Left cardiac atrium (tissue), 4 donors: ENCODE measurements at places on chromosomes 3 and 15. TPM values are rescaled to one million over a fixed set of nuclear protein-coding genes. Genes with fewer than 3 reads are reported as not detected.

GRCh38 chr3:52820736-52821135 lies 9.7 kb downstream of the ITIH4 start:
- DNase-seq, result no peak

Gene PLOD2
- total RNA-seq, result 39.0 TPM

DNA sequence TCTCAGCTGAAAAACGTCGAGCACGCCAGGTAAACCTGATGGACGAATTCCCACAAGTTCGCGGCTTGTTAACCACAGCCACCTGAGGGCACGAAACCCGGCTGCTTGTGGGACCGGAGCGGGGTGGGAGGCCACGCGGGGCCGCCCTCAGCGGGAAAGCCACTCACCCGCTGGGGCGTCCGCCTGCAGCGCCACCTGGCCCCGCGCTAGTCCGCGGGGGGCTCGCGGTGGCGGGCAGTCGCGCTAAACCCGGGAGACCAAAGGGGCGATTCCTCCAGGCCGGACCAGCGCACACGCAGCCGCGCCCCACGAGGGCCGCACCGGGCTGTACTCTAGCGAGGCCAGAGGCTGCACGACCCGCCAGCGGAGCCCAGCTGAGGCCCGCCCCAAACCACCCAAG lies 15.7 kb upstream of the CFAP161 start:
- no peak for DNase-seq

GRCh38 chr3:179788996-179789395 lies 136.2 kb downstream of the USP13 start:
- no peak for DNase-seq

Gene UNC13C
- total RNA-seq, result 0.09 TPM

- DNase-seq, result no peak
Measured at GRCh38 chr3:131806736-131807135, 228.1 kb downstream of the CPNE4 start.

- no peak for DNase-seq
Measured at GRCh38 chr3:183540501-183541234, 14.8 kb downstream of the KLHL6 start.

GRCh38 chr15:69627548-69628158 lies 175.0 kb downstream of the RPLP1 start:
- DNase-seq, result no peak

Gene SLC28A2
- not detected for total RNA-seq

Gene GOLGA6A
- total RNA-seq, result not detected

Gene NEDD4
- 9.7 TPM for total RNA-seq

- no peak for DNase-seq
Measured at GRCh38 chr3:185654758-185655145, 68.7 kb downstream of the SENP2 start.

- DNase-seq, result no peak
Measured at GRCh38 chr15:96316953-96317629, 13.4 kb upstream of the NR2F2 start.

Gene NR2E3
- total RNA-seq, result not detected

DNA sequence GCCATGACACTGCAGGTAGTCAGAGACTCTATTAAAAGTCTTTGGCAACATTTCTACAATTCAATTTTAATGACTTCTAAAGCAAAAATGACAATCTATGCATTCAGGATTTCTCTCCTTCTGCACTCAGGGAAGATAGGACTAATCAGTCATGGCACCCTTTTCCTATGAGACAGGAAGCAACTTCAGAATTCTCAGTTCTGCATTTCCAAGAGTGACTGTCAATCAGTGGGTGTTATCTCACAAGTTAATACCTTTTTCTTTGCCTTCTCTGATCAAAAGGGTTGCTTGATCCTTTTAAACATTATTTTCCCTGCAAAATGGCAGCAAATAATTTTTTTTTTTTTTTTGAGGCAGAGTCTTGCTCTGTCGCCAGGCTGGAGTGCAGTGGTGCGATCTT lies 7.8 kb upstream of the ICE2 start:
- no peak for DNase-seq

- no peak for DNase-seq
Measured at GRCh38 chr3:4821975-4822374, 157.3 kb upstream of the BHLHE40 start.

GRCh38 chr3:55064164-55064563 lies 136.3 kb upstream of the LRTM1 start:
- no peak for DNase-seq

DNA sequence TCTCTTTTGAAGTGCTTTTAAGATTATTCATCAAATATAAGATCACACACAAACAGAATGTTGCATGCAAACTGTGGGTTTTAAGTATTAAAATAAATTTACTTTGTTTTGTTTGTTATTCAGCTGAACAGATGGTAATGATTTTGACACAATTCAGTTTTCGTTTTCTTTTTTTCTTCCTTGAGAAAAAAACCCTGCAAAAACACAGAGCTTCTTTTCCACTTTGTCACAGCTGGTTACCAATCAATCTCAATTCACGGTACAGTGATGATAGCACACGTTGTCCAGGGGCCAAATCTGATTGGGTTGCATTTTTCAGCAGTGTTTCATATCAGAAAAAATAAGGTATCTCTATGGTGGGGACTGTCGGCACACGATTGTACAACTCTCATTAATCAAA lies 473.6 kb downstream of the ROBO2 start:
- DNase-seq, result no peak

- no peak for DNase-seq
Measured at GRCh38 chr3:41202075-41202833, 2.9 kb downstream of the CTNNB1 start.

Gene ARHGEF26
- 5.2 TPM for total RNA-seq

- no peak for DNase-seq
Measured at GRCh38 chr3:186461141-186461540, 83.0 kb downstream of the CRYGS start.

Gene DUOXA2
- total RNA-seq, result not detected

DNA sequence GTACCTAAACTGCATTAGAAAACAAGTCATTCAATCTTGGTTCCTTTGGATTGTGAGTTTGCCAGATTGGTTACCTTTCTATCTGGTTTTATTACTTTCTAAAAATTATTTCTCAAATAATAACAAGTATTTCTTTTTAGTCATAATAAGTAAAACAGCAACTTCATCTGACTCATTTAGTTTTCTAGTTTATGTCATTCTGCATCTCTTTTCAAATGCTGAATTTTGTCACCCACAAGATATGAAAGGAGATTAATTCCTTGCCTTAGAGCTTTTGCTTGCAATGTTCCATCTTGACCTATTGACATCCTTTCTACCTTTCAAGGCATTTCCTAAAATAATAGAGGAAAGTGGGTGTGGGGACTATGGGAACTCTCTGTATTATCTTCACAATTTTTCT lies 253.6 kb upstream of the PEX5L start:
- no peak for DNase-seq

- no peak for DNase-seq
Measured at GRCh38 chr3:123263941-123264340, 62.2 kb downstream of the SEC22A start.

Gene CLDN18
- total RNA-seq, result 47.9 TPM

DNA sequence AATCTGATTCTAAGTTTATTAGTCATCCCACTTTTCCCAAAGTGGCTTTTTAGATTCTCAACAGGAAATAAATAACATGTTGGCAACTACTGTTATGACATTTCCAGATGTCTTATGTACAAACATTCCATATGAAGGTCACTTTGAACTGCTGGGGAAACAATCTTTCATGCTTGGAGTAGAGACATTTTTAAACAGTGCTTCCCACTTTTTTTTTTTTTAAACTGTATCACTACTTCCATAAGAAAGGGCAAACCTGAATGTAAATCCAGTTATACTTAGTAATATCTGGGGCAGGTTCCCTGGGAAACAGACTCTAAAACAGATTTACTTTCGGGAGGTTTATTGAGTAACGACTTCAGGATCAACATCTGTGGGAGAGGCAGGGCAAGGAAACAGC lies 473.8 kb downstream of the TAFA4 start:
- DNase-seq, result no peak

Gene MCF2L2
- total RNA-seq, result 0.34 TPM

GRCh38 chr3:24447836-24448235 lies 46.8 kb downstream of the THRB start:
- no peak for DNase-seq

Gene GHSR
- total RNA-seq, result not detected

Gene ZNF80
- not detected for total RNA-seq

GRCh38 chr3:55408193-55408826 lies 78.8 kb downstream of the WNT5A start:
- no peak for DNase-seq

Gene GREM1
- total RNA-seq, result 1.1 TPM

DNA sequence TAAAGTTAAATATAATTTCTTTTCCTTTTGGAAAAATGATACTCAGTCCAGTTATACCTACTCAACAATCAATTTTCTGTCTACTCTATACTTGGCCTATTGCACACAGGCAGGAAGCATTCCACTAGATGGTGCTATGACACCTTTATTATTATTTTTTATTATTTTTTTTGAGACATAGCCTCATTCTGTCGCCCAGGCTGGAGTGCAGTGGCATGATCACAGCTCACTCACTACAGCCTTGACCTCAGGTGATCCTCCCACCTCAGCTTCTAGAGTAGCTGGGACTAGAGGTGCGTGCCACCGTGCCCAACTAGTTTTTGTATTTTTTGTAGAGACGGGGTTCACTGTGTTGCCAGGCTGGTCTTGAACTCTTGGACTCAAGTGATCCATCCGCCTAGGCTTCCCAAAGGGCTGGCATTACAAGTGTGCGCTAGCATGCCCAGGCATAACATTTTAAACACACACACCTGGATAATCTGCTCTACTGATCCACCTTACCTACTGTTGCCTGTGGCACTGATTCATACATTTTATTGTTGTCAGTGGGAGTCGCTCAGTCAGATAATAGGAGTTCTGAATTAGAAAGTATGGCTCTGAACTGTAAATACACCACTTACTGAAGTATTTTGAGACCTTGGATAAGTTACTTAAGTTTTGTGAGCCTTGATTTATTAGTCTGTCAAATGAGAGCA lies 56.2 kb downstream of the EIF3J start:
- no peak for DNase-seq

DNA sequence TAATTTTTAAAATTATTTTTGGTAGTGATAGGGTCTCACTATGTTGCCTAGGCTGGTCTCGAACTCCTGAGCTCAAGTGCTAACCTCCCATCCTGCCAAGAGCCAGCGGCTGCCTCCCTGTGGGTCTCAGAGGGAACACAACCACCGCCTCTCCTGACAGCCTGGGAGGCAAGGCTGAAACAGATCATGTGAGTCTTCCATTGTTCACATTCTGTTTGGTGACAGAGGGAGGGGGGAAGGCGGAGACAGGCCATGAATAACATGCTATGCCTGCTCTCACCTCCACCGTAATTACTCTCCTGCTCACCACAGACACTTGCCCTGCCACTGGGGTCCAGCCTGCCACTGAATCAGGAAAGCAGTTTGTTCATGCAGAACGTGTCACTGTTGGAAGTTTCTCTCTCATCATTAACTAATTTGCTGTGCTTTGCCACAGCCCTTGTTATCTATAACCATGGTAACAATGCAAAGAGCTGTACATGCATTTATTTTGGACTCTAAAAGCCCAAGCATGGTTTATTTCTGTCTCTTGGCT lies 78.4 kb upstream of the RASGRF1 start:
- peak; percentile 40 for DNase-seq

Gene ROPN1
- total RNA-seq, result 0.29 TPM
